ENCODE measurements at places on chromosomes 11 and 22.

GRCh38 chr11:9982127-9982795, 311.8 kb downstream of the SBF2 start:
- DNase-seq, result no peak

DNA sequence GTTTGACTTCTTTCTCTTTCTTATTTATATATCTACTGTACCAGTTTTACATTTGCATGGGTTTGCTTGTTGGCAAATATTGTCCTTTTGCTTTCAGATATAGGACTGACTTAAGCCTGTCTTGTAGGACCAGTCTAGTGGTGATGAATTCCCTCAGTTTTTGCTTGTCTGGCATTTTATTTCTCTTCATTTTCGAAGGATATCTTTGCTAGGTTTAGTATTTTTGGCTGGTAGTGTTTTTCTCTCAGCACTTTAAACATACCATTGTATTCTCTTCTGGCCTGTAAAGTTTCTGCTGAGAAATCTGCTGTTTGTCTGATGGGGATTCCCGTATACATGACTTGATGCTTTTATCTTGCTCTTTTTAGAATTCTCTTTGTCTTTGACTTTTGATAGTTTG, 14.2 kb upstream of the ZBED5 start:
- no peak for DNase-seq

- no peak for DNase-seq
Observed at GRCh38 chr22:37273126-37273845, 9.0 kb upstream of the CYTH4 start.

GRCh38 chr11:75325713-75326438, 25.6 kb downstream of the ARRB1 start:
- DNase-seq, result no peak

- DNase-seq, result no peak
Observed at GRCh38 chr11:28026634-28027290, 81.2 kb downstream of the KIF18A start.

DNA sequence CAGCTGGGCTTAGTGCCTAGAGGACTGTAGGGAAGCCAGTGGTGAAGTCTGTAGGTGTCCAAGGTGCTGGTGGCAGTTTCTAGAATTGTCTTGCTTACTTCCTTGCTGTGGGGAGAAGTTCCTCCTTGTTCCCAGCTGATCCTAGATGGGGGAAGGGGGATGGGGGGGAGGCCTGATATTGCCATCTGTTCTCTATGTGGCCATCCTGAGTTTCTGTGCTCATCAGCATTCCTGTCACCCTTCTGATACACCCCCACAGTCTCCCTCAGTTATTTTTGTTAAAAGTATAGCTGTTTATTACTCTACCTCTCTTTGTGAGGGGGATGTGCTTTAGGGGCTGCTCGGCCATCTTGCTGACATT, 36.5 kb downstream of the MADD start:
- no peak for DNase-seq

GRCh38 chr11:20962581-20962980, 293.2 kb downstream of the NELL1 start:
- no peak for DNase-seq

- no peak for DNase-seq
Observed at GRCh38 chr11:16363706-16364105, 7.4 kb upstream of the SOX6 start.

- DNase-seq, result no peak
Observed at GRCh38 chr22:49934891-49935557, 16.6 kb downstream of the CRELD2 start.

GRCh38 chr11:117381481-117382387, 54.1 kb downstream of the CEP164 start:
- no peak for DNase-seq

- peak; percentile 74 for DNase-seq
Observed at GRCh38 chr22:38271927-38272372, 860 bp downstream of the TMEM184B start.

DNA sequence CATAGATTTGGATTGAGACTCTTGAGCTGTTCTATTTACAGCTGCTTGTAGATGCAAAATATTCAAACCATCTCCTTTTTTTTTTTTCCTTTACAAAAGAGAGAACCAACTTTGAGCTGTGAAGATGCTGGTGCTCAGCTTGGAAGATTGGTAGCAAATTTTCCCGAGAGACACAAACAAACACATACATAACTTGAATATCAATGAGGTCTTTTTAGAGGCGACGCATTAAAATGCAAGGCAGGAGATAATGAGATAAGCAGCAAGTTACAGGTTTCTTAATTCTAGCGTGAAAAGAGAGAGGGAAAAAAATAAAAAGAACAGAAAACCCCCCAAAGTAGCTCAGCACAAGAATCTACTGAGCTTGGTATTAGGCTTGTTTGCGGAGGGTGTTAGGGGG, 247.0 kb upstream of the SORL1-AS1 start:
- DNase-seq, result no peak

DNA sequence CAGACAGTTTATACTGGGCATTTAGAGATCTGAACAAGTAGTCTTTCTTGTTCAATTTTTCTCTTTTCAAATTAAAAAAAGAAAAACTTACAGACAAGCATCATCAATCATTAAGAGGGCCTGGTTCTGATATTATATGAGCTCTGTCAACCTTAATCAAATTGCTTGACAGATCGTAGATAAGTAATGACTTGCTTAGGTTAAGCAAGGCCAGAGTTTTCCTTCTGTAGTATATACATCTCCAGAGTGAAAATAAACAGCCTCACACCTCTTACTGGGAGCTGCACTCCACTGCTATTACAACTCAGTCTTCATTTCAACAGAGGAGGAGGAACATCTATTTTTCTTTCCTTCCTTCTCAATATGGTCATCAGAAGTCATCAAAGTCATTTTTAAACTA, 13.5 kb downstream of the CDON start:
- no peak for DNase-seq

- DNase-seq, result no peak
Observed at GRCh38 chr11:32382339-32383049, 52.8 kb downstream of the WT1 start.

Measured in NCI-H526 treated with DMSO at 0.1 percent for 48 hours (cell line).